ENCODE measurements at places on chromosomes 16 and 17. TPM values are rescaled to one million over a fixed set of nuclear protein-coding genes. Genes with fewer than 3 reads are reported as not detected.

Gene PPM1E
- total RNA-seq = 0.22 TPM

Gene SPECC1
- total RNA-seq = 104 TPM

Gene MAF
- total RNA-seq = 30.3 TPM

Gene RANBP10
- total RNA-seq = 16.9 TPM

Gene KPNA2
- 41.9 TPM for total RNA-seq

Gene SSTR5
- total RNA-seq = not detected

Gene TMEM88
- total RNA-seq = 3.8 TPM

Measured in left colon (tissue), 2 donors.